ENCODE measurements at places on chromosomes 13 and 19.

DNA sequence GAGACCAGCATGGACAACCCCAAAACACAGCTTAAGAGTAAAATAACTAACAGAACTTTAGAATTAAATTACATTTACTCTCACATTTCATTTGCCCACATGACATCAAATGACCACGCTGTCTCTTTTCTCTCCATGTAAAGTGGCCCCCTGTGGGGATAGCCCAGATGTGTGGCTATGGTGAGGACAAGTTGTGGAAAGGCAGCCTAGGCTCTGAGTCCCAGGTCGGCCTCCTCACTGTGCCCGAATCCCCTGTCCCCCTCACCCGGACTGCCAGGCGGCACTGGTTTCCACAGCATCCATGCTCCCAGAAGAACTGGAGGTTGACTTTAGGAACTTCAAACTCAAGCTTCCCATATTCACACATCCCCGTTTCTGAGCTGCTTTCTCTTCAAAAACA, 111.8 kb upstream of the UQCRFS1 start:
- DNase-seq = no peak

DNA sequence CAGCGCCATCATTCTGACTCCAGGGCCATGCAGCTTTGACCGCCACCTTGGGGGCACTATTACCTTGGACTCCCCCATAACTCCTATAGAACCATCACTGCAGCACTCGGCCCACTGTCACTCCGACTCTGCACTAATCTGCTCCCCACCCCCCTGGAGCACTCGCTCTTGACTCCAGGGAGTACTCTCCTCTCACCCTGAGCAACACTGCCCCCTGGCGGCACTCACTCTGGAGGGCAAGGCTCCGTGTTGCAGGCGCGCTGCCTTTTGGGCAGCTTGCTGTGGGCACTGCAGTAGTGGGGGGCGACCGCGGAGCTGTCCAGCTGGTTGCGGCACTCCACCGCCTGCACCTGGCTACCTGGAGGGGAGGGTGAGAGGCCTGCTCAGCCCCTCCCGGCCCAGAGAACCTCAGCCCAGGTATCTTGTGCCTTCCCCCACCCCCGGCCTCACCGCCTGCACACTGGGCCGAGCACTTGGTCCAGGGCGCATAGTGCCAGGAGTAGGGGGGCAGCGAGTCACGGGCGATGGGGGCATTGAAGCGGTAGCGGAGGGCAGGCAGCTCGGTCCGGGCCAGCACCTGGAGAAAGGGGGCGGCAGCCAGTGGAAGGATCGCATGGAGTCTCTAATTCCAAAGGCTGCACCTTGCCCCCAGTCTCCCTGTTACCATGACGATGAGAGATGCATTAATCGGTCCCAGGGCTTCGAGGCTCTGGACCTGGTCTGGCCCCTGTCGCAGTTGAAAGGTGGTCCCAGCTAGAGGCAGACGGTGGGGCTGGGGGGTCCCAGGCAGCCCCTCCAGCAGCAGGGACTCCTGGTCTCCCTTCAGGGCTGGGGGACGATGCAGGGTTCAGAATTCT, 8.9 kb upstream of the MYO1F start:
- no peak for DNase-seq

- no peak for DNase-seq
These were observed 887 bp downstream of the NDUFS7 start for GRCh38 chr19:1384478-1385110.

- DNase-seq = no peak
These were observed 6.4 kb upstream of the ELF1 start for GRCh38 chr13:41025518-41025917.

GRCh38 chr19:6712692-6713670, 7.5 kb downstream of the C3 start:
- no peak for DNase-seq

GRCh38 chr19:47633996-47634395, 25.1 kb downstream of the BICRA start:
- DNase-seq = no peak

GRCh38 chr13:114032126-114032799, 58.4 kb upstream of the C13orf46 start:
- DNase-seq = no peak

DNA sequence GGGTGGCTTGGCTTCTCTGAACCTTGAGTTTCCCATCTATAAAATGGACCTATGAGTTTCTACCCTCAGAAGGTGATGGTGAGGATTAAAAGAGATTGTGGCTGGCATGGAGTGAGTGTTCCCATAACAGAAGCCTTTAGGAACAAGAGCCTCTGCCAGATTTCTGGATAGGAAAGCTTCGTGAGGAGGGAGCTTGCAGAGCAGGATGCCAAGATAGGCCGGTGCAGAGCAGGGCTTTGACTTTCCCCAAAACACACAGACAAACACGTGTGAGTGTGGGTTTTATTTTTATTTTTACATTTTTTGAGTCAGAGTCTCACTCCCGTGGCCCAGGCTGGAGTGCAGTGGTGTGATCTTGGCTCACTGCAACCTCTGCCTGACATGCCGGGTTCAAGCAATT, 3.7 kb upstream of the CNN1 start:
- DNase-seq = no peak

DNA sequence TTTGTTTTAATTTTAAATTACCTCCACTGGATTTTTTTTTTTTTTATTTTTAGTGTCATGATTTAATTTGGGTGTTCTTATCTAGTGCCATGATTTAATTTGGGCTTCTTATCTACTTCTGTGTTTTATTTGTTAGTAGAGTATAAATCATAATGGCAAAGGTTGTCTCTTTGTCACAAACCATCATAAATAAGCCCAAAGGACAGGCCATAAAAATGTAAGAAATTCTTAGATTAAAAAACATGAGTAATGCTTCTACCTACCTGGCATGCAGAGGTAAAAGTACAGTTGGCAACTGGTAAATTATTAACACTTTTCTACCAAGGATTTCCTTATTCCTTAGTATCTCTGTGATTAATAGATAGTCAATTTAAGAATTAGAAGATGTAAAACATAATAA, 55.2 kb downstream of the ERCC5 start:
- DNase-seq = no peak

- DNase-seq = no peak
These were observed 12.0 kb upstream of the NANOS3 start for GRCh38 chr19:13864667-13865570.

DNA sequence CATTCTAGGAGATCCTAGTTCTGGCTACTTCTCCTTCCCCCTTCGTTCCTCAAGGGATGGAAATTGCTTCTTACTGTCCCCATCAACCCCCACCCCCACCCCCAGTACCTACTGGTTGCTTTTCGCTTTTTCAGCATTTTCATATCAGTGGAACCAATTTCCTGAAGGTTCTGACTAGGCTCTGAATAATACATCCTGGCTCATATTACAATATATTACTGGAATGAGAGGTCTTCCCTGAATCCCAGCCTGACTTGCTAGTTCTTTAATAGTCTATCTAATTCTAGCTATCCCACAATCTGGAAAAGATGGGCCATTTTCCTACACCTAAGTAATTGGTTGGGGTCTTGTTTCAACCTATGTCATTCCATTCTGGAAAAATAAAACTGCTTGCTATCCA, 207.4 kb downstream of the COG6 start:
- DNase-seq = no peak

DNA sequence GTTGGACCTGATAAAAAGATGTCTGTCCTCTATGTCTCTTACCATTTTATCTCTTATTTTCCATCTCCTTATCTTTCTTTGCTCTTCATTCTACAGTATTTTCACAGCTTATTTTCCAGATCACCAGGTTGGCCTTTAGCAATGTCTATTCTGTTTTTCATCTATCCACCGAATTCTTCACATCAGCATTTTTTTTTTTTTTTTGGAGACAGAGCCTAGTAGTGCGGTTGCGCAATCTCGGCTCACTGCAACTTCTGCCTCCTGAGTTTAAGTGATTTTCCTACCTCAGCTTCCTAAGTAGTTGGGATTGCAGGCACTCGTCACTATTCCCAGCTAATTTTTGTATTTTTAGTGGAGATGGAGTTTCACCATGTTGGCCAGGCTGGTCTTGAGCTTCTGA, 49.0 kb downstream of the DNAJC15 start:
- no peak for DNase-seq

DNA sequence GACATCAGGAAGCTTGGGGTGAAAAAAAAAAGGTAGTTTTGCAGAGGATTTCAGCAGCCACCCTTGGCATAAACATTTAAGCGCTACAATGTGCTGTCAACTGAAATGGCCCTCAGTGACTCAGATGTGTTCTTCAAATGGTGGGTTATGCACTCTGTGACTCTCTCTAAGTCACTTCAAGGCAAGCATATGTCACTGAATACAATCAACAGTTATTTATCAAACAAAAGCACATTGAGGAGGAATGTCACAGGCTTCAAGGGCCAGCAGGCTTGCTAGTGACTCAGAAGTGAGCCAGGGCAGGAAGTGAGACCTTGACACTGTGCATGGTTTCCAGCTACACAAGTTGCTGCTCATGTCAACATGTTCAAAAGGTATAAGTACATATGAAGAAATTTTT, 523.7 kb upstream of the HTR2A start:
- no peak for DNase-seq

DNA sequence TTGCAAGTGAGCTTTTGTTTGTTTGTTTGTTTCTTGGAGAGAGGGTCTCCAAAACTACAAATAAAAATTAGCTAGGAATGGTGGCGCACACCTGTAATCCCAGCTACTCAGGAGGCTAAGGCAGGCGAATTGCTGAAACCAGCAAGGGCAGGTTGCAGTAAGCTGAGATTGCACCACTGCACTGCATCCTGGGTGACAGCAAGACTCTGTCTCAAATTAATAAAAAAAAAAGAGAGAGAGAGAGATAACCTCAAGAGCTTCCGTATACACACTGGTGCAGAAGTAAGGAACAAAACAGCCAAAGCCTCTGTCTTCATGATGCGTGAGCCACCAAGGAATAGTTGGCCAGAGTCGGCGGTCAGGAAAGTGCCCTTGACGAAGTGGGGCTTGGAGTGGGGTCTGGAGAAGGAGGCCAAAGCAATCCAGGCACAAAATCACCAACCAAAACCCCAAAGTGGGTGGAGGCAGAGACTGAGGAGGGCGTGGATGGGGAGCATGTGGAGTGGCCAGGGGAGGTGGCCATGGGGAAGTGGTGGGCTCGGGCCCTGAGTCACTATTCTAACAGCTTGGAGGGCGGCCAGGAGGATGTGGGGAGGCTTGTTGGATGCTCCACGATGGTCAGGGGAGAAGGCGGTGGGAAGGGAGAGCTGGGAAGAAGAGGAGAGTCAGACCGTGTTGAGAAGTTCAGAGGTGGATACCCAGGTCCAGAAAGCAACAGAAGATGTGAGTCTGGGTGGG, 21.2 kb upstream of the TOMM40 start:
- DNase-seq = no peak

GRCh38 chr13:20159646-20160305, 1.1 kb downstream of the GJA3 start:
- no peak for DNase-seq

GRCh38 chr19:439167-439900, 21.5 kb downstream of the SHC2 start:
- DNase-seq = no peak

GRCh38 chr19:2988568-2988967, 11.2 kb downstream of the TLE6 start:
- DNase-seq = no peak

GRCh38 chr13:70043685-70044084, 63.9 kb upstream of the ATXN8OS start:
- DNase-seq = no peak

GRCh38 chr19:27972291-27973040, 1240.5 kb downstream of the UQCRFS1 start:
- DNase-seq = no peak

Measured in AG04449 (cell line).